GM23248 (cell line): ENCODE measurements at places on chromosomes 1 and 21.

DNA sequence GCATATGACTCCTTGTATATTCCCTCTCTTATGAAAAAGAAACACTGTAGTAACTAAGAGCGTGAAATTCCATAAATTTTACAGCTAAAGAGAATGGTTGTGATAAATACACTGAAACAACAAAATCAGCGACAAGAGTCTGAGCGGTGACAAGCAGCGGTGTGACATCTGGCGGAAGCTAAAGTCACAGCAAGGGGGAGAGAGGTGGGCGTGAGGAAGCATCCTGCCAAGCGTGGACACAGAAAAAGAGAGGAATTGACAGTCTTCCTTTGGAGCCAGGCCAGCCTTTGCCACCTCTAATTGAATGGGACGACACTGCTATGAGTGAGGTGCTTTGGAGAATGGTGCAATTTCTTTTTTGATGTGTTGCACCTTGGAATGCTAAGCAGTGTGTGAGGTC, 25.9 kb downstream of the PSMB2 start:
- no peak for DNase-seq

- peak; percentile 66 for DNase-seq
Observed at GRCh38 chr1:32878183-32878582, 7.5 kb upstream of the FNDC5 start.

GRCh38 chr1:232891071-232891470, 59.3 kb upstream of the NTPCR start:
- peak; percentile 89 for DNase-seq

DNA sequence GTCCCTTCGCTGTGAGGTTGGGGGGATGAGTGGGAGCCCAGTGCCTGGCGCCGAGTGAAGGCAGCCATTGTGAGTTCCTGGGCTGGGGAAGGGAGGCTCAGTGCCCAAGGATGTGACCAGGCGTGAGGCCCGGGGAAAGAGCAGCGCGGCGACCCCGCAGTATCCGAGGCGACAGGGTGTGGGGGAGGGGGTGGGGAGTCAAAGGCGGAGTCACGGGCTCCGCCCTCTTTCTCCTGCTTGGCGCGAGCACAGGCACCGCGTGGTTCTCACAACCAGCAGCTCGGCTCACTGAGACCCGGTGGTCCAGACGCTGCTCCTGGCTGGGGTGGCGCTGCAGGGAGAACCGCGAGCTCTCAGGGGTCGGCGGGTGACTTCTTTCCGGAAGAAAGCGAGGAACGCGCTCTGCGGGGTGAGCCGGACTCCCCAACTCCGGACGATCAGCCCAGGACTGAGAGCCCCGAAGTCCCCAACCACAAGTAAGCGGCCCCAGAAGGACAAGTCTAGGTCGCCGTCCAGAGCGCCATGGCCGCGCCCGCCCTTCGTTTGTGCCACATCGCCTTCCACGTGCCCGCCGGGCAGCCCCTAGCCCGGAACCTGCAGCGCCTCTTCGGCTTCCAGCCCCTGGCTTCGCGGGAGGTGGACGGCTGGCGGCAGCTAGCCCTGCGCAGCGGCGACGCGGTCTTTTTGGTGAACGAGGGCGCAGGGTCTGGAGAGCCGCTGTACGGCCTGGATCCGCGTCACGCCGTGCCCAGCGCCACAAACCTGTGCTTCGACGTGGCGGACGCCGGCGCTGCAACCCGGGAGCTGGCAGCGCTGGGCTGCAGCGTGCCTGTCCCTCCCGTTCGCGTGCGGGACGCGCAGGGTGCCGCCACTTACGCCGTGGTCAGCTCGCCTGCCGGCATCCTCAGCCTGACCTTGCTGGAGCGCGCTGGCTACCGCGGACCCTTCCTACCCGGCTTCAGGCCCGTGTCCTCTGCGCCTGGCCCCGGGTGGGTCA, at the start of gene HPDL:
HPDL (plus strand) TSS at position 269 of the 997 bp plus-strand sequence; CDS start at position 523, 254 bp downstream.
- peak; percentile 77 for DNase-seq

GRCh38 chr1:2001773-2002411, 1.7 kb downstream of the CFAP74 start:
- no peak for DNase-seq

- peak; percentile 64 for DNase-seq
Observed at GRCh38 chr1:193322211-193322610, 135.8 kb upstream of the B3GALT2 start.

GRCh38 chr1:221392453-221392852, 349.4 kb downstream of the DUSP10 start:
- DNase-seq: peak; percentile 92

- DNase-seq: peak; percentile 10
Observed at GRCh38 chr1:17687145-17687544, 68.0 kb upstream of the ACTL8 start.
